Iris pigment epithelial cell (primary cell): ENCODE measurements at places on chromosomes 6 and 20.
A peak's percentile ranks its signal among the peaks of the same experiment; 100 is the strongest.

GRCh38 chr6:134307870-134308269 is 10.0 kb downstream of the SGK1 start:
- DNase-seq, result peak; percentile 52

GRCh38 chr6:76719449-76719848 is 647.0 kb upstream of the IMPG1 start:
- DNase-seq, result no peak

DNA sequence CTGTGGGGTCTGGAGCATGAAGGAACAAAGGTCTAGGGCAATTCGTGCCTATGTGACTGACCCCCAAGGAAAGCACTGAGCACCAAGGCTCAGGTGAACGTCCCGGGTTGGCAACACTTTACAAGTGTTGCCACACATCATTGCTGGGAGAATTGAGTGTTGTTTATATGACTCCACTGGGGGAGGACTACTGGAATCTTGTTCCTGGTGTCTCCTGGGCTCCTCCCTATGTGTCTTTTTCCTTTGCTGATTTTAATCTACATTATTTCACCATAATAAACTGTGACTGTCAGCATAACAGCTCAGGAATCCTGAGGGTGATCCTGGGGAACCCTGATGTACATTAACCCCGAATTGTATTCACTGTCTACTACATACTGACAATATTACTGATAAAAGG is 207.7 kb upstream of the BMP2 start:
- DNase-seq, result peak; percentile 65

GRCh38 chr6:7727946-7728854 is 2.3 kb downstream of the BMP6 start:
- peak; percentile 50 for DNase-seq

DNA sequence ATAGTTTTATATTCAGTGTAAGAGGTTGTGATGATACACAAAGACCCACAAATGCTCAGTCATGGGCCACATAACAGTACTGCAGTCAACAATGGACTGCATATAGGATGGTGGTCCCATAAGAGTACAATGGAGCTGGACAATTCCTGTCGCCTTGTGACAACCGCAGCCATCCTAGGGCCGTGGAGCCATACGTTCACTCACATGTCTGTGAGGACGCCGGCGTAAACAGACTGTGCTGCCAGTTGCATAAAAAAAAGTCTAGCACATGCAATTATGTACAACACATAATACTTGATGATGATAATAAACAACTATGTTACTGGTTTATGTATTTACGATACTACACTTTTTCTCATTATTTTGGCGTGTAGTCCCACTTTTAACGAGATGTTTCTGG is 30.9 kb downstream of the BFSP1 start:
- DNase-seq, result no peak

GRCh38 chr6:157615420-157615769 is 207.7 kb upstream of the SNX9 start:
- no peak for DNase-seq

- no peak for DNase-seq
These were observed 6.7 kb upstream of the CST9L start for GRCh38 chr20:23574977-23575376.

- peak; percentile 16 for DNase-seq
These were observed 472.2 kb downstream of the UTRN start for GRCh38 chr6:144757299-144757698.

DNA sequence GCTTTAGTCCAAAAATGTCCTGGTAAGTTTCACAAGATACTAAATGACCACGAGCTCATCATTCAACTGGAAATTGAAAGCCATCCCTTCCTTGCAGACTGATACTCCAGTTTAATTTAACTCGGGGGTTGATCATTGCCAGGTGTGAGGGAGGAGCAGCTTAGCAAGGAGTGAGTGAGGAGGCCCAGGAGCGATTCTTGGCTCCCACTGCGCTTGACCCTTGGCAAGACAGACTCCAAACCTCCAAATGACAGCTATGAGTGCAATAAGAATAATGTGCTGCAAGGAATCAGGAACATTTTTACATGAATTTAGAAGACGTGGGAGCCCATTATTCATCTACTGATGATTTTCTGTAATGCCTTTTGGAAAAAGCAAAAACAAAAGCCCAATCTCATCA is 64.9 kb downstream of the LAMA4 start:
- DNase-seq, result peak; percentile 49

DNA sequence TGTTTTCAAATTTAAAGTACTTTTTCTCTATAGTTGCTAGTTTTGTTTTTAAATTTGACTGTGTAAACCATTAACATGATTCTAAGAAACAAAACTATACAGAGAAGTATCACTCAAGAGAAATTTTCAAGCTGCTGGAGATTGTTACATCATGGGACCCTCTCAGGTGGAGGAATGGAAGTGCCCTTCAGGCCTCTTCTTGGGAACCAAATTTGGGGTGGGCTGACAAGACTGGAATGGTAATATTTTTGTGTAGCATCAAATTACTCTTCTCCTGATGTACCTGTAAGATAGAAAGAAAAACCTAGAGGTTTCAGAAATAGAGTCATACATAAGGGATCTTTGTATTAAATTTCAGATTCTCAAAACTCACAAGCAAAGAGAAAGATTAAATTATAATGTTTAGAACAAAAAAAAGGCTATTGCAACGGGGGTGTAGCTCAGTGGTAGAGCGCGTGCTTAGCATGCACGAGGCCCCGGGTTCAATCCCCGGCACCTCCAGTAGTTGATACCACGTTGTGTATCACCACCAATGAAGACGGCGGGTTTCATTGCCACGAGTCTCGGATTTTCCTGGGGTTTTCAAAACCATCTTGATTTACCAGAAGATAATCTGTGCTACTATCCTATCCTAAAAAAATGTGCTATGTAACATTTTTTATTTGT is 193.7 kb downstream of the GPX5 start:
- DNase-seq, result peak; percentile 78

DNA sequence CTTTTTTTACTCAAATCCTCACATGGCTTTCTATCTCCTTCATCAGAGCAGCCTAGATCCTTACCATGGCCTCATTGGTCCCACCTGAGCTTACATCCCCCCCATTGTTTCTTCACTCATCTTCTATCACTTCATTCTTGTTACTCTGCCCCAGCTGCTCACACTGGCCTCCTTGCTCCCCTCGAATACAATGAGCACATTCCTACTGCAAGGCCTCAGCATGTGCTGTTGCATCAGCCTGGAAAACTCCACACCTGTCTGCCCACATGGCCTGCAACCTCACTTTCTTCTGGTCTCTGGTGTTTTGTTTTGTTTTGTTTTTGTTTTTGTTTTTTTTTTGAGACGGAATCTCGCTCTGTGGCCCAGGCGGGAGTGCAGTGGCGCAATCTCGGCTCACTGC is 212.6 kb downstream of the TBX18 start:
- no peak for DNase-seq

DNA sequence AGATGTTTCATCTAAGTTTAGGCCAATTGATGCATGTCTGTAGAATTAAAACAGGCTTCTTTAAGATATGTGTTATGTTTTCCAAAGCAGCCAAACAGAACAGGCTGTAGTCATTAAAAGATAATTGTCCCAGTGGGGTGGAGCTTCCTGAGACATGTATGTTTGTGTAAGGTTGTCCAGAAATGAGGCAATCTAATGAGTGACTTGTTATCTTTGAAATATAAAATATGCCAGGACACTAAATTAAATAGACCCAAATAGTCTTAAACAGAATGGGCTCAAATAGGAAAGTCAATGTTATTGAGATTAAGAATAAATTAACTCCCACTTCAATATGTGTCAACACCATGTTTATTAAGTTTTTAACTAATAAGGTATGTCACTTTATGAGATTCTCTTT is 204.7 kb upstream of the RNF217 start:
- no peak for DNase-seq

DNA sequence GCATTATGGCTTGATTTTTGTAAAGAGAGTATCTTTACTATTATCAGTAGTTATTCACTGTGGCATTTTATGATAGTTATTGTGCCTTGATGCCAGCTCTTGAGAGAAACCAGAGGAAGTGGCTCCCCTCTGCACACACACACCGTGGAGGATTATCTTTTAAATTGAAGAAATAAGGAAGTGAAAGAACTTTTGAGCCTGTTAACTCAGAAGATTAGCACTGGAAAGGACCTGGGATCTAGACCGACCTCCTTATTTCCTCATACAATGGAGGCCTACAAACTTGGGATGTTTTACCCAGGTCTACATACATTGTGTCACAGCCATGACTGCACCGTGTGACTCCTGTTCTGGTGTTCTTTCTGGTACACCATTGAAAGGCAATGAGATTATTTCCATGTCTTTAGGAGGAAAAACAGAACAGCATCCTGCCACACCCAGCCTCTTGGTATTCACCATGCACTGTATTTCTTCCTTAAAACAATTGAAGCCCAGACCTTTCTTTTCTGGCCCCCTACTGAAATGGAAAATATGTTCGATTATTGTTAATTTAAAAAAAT is 40.6 kb downstream of the HECA start:
- no peak for DNase-seq

GRCh38 chr6:37024656-37025337 is 19.3 kb downstream of the FGD2 start:
- DNase-seq, result no peak

DNA sequence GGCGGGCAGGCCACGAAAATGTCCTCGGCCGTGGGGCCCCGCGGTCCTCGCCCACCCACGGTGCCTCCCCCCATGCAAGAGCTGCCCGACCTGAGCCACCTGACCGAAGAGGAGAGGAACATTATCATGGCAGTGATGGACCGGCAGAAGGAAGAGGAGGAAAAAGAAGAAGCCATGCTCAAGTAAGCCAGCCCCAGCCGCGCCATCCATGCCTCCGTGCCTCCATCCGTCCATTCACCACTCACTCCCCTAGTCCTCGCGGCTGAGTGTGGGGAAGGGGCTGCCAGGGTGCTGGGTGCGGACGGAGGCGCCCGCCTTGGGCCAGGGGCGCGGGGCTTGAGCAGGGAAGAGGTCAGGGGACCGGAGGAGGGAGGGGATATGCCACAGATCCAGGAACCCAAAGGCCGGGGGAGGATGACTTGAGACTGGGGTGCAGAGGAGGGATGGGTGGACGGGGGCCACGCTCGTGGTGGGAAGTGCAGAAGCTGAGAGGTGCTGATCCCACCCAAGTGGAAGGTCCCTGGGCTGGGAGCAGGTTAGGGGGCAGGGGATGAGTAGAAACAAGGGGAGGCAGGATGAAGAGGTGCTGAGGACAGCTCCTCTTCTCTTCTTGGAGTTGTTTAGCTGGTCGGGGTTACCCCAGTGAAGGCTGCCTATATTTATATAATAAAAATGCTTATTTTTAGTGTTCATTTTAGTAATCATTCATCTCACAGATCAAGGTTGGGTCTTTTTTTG is 825 bp downstream of the RIMS1 start:
- DNase-seq, result no peak

DNA sequence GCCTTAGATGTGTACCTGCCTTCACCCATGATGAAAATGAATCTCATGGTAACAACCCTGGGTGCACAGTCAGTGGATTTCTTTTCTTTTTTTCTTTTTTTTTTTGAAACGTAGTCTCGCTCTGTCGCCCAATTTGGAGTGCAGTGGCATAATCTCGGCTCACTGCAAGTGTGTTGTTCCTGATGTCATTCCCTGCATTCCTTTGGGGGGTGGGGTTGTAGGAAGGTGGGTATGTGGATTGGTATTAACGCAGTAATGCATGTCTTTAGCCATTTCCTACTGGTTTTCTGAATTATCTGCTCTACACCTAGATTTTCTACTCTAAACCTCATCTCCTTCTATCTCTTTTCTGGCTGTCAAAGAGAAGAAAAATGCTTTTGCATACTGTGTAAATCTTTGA is 146.6 kb downstream of the RNF144B start:
- DNase-seq, result no peak

DNA sequence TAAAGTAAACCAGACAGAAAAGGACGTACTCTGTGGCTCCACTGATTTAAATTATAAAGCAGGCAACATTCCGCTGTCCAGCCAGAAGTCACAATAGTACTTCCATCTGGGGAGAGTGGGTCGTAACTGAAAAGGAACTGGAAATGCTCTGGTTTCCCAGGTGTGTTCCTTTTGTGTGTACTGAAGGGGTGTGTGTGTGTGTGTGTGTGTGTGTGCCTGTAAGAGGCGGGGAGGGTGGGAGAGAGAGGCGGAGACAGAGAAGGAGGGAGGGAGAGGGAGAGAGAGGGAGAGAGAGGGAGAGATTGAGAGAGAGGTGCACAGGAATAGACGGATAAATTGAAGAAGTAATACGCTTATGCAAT is 178.4 kb upstream of the ZNF184 start:
- DNase-seq, result peak; percentile 50

- no peak for DNase-seq
These were observed 102.2 kb upstream of the CCDC28A start for GRCh38 chr6:138671351-138671750.

- DNase-seq, result no peak
These were observed 122.3 kb downstream of the KIF6 start for GRCh38 chr6:39602601-39603519.

DNA sequence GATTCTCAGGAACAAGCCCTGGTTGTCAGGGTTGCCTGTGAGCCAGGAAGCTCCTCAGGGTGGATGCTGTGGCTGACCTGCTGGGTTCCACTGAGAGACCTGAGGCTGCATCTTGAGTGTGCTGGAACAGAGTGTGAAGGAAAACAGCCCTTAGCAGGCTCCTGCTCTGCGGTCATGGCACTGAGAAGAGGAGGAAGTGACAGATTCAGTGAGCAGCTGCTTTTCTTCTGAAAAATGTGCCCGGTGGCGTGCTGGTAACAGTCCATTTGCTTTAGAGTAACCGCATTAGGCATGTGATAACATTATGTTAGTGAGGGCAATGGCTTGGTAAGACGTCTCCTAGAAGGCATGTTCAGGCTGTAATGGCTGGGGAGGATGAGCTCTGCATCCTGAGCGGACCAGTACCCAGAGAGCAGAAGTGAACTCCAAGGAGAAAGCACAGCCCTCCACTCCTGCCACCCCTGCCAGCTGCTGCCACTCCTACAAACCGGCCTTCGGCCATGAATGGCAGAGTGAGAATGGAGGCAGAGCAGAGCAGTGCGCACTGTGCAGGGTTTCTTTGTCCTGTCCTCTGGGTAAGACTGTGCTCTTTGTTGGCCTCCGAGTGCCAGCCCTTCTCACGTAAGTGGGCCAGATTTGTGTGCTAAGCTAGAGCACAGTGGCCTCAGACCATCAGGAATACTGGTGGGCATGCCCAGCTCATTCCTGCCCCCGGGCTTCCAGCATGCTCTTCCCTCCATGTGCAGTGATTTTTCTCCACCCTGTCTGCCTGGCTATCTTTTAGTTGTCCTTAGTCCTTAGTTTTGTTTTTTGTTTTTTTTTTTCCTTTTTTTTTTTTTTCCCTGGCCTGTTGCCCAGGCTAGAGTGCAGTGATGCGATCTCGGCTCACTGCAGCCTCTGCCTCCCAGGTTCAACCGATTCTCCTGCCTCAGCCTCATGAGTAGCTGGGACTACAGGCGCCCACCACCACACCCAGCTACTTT is 98.1 kb upstream of the VSTM2L start:
- no peak for DNase-seq
